ENCODE measurements at places on chromosomes 1 and 21.

- DNase-seq: no peak
Observed at GRCh38 chr1:84141182-84142003, 2.7 kb upstream of the PRKACB start.

GRCh38 chr1:110898734-110899457 is 25.9 kb downstream of the CD53 start:
- no peak for DNase-seq

GRCh38 chr1:153880024-153880423 is 42.7 kb downstream of the GATAD2B start:
- DNase-seq: no peak

DNA sequence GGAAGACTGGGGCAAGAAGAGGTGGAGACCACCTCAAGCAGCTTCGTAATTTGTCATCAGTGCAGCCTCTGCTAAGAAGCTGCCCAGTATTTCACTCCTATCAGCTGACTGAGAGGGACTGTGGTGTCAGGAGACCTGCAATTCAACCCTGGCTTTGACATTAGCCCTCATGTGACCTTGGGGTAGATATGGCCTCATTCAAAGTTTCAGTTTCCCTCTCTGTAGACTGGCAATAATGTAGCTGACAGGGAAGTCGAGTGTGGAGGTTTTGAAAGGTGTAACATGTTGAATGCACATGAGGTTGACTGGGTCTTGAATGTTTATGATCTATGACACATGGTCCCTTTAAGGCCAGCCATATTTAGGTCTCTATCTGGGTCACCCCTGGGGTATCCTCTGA is 2.2 kb upstream of the SPRR4 start:
- DNase-seq: no peak

GRCh38 chr1:241590719-241591118 is 49.5 kb downstream of the CHML start:
- DNase-seq: no peak
